NCI-H345 (cell line): ENCODE measurements at places on chromosomes 6 and 20.

GRCh38 chr6:84801250-84801649 lies 36.9 kb upstream of the TBX18 start:
- DNase-seq, result no peak

- no peak for DNase-seq
These were observed 569.9 kb downstream of the BCKDHB start for GRCh38 chr6:80676386-80676785.

- no peak for DNase-seq
These were observed 34.4 kb downstream of the PCNA start for GRCh38 chr20:5085380-5085779.

DNA sequence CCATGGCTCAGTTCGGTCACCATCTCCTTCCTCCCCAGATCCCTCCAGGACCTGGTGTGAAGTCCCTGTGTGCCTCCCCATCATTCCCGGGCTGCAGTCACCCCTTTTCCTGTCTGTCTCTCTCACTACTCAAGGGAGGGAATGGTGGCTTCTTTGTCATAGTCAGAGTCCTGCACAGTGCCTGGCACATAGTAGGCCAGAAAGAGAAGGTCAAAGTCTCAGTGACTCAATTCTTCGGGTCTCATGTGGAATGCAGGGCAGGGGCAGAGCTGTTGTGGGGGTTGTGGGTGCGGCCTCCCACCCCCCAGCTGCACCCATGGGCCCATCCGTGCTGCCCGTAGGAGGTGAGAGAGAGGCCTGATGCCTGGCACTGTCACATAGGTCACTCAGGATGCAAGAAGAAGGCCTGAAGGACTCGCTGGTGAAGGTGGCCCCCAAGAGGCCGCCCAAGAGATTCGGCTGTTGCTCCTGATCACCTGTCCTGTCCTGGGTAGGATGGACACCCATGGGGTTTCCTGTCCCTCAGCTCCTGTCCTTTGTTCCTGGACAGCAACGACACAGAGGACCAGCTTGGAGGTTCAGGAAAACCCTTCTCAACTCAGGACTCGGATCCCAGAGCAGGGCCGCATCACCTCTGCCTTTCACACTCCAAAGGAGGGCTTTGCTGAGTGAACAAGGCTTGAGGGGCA lies 34.1 kb downstream of the RAB44 start:
- DNase-seq, result no peak

DNA sequence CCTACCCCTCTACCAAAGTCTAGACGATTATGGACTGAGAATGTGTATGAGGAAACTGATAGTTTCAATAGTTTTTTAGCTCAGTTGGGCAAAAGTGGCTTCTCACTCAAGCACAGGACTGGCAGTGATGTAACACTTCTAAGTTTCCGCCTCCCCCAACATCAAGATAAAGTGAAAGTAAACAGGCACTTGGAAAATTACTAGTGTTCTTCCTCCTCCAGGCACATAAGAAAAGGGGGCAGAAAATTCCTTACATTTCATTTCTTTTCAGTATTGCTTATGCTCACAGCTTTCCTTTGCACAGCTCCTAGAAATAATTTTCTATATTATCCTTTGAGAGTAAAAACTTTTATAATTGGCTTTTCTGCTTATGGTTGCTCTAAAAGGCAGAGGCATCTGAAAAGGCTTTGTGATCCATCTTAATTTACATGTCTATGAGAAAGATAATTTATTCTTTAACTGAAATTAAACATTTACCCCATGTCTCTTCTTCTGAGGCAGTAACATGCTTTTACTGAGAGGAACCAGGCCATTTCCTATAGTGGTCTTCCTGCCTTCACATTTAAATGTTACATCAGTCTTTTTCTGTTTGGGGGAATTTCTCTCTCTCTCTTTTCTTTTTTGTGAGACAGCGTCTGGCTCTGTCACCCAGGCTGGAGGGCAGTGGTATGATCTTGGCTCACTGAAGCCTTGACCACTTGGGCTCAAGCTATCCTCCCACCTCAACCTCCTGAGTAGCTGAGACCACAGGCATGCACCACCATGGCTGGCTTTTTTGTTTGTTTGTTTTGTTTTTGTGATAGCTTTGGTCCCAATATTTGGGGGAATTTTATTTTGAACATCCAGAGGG lies 65.0 kb upstream of the EEF1A1 start:
- no peak for DNase-seq

- no peak for DNase-seq
These were observed 1524.3 kb downstream of the HACE1 start for GRCh38 chr6:103335412-103335811.

DNA sequence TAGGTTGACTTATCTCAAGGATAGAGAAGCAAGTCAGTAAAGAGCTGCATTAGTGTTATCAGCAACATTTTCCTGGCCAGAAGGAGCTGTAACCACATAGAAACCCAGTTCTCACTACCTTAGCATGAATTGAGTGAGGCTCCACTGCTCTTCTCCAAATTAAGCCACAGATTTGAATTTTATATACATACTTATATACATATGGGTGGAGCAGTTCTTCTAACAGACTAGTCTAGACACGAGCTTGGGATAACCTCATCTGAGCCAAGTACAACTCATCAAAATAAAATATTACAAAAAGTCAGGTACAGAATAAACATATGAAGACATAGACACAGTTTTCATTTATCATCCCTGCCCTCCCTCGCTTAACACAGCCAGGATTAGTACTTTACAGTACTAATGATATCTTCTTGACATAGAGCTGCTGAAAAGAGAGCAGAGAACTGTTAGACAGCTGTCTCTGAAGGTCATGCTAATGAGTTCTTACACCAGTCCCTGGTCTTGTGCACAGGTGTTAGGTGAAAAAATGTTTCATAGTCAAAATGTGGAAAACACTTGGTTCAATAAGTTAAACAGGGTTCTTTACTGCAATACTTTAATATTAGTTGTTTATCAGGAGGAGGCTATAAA lies 147.4 kb upstream of the HTR1E start:
- DNase-seq, result no peak

DNA sequence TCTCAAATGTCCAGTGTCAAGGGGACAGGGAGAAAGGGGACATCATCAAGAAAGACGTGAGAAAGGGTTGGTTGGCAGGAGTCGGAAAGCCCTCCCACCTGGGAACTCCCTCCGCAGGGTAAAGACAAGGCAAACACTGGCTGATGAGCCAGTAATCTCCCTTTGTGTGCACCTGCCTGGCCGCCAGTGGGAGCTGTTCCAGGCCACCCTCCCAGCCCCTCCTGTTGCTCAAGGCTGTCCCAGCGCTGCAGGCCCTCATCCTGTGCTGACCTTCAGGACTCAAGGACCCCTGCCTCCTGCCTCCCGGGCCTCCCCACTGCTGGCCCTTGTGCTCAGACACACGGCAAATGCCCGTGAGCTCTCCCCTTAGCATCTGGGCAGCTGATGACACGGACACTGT lies 7.4 kb downstream of the FRMD1 start:
- peak; percentile 56 for DNase-seq

DNA sequence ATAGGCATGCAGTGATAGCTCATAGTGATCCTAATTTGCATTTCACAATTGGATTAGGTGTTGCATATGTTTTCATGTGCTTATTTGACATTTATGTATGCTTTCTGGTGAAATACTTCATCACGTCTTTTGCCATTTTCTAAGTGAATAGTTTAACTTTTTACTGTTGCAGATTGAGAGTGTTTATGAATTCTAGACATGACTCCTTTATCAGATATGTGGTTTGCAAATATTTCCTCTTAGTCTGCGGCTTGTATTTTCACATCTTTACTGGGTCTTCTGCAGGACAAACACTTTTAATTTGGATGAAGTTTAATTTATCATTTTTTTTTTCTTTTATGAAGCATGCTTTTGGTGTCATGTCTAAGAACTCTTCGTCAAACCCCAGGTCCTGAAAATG lies 39.2 kb downstream of the CCN2 start:
- no peak for DNase-seq

DNA sequence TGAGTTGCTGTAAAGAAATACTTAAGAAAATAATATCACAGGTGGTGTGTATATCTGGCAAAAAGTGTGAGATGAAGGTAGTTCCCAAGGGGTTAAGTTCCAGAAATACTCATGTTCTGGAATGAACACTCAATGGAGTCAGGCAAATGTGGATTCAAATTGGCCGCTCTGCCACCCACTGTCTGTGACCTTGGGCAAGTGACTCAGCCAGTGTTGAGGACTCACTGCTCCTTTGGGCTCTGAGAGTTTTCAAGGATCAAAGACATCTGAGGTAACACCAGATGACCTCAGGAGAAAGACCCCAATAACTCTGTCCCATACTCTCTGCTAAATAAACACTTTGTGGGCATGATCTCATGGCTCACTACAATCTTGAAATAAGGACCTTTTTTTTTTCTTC lies 59.2 kb upstream of the EYA2 start:
- no peak for DNase-seq

DNA sequence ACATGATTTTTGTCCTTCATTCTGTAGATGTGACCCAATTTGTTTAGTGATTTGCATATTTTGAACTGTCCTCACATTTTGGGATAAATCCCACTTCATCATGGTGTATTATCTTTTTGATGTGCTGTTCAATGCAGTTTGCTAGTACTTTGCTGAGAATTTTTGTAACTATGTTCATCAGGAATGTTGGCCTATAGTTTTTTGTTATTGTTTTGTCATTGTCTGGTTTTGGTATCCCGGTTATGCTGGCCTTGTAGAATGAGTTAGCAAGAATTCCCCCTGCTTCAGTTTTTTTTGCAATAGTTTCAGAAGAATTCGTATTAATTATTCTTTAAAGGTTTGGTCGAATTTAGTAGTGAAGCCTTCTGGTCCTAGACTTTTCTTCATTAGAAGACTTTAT lies 11.9 kb downstream of the KIF25 start:
- no peak for DNase-seq

GRCh38 chr6:149437212-149437611 lies 37.1 kb downstream of the SUMO4 start:
- no peak for DNase-seq

GRCh38 chr6:112254921-112255320 lies 554 bp upstream of the LAMA4 start:
- no peak for DNase-seq

DNA sequence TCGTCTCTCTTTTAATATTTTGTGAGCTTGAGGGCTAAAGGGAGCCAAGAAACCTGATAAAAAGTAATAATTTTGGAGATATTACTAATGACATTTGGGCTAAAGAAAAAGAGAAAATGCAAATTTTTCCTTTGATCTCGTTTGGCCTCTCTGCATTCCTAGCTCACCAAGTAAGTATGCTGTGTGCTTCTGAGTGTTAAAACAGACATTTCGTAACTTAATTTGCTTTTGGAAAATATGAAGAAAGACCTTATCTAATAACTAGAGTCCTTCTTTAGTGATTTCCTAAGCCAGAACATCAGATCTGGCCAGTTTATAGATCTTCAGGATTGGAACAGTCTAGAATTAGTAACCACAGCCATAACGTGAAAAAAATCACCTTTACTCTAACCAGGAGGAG lies 872.9 kb upstream of the SLC35B3 start:
- DNase-seq, result no peak

DNA sequence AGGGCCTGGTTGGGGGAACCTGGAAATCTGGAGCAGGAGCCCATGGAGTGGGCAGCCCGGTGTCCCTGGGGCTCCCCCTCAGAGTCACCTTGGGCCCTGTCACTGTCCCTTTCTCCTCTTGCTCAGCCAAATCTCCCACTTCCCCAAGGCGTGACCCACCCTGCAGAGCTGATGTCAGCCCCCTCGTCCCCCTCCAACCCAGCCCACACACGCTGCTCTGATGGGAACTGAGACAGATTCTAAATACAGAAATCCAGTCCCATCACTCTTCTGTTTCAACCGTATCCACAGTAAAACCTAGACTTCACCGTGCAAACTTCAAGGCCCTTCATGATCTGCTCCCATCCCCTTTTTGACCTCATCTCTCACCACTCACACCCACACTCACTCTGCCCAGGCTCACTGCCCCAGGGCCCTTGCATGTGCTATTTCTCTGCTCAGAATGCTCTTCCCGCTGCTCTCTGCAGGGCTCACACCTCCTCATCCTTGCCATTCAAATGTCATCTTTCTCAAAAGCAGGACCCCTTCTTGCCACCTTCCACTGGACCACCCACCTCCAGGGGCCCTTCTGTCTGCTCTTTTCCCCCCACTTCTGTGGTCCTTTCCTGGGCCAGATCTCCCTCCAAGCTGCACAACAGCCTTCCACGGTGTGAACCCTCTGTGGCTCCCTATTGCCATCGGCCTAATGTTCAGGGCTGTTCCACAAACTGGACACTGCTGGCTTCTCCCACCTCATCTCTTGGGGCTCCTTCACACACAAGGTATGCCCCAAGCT lies 16.6 kb downstream of the TGM2 start:
- no peak for DNase-seq

- no peak for DNase-seq
These were observed 4.5 kb downstream of the RIPOR2 start for GRCh38 chr6:24931296-24931695.

DNA sequence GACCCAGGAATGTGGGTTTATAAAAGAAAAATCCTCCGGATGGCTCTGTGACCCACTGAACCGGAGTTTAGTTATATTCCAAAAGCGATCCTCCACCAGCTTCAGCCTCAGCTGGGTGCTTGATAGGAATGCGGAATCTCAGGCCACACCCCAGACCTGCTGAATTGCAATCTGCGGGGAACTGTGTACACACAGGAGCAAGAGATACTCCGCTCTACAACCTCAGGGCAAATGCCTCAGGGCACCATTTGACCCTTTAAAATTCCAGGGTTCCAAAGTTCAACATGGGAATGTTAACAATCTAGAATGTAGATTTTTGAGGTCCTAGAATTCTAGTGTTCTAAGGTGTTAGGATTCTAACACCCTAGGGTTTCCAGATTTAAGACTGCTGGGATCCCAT lies 10.8 kb downstream of the BPIFA2 start:
- no peak for DNase-seq

DNA sequence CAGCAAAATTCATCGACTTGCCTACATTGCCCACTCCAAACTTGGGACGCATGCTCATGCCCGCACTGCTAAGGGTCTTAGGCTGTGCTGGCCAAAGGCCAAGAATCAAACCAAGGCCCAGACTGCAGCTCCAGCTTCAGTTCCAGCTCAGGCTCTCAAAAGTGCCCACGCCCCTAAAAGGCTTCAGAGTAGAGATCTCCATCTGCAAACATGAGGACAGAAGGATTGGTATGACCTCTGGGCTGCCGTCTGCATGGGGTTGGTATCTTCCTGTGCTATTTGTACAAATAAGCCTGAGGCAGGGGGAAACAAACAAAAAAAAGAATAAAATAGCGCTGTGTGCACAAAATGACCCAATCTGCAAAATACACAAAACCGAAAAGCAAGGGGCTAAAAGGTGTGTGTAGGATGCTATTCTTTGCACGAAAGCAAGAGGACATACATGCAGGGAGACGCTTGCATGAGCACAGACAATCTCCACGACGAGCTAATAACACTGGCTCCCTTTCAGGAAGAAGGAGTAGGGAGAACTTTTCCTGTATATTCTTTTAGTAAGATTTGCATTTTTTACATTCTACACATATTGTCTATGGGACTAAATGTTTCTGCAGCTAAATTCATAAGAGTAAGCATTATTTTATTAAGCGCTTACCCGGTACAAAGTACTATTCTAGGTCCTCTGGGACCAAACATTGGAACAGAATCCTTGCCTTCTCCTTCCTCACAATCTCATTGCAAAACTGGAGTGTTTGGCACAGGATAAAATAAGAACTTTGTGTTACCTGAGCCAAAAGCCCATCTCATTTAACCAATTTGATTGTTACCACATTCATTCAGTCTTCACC lies 33.1 kb downstream of the ATP9A start:
- DNase-seq, result no peak

GRCh38 chr6:100899202-100899601 lies 18.1 kb upstream of the ASCC3 start:
- DNase-seq, result no peak
